ENCODE measurements at places on chromosomes 3 and 15. TPM values are rescaled to one million over a fixed set of nuclear protein-coding genes. Genes with fewer than 3 reads are reported as not detected.

GRCh38 chr15:33460166-33460805, 149.5 kb downstream of the RYR3 start:
- H3K36me3 ChIP-seq: no peaks in the 10 kb centered on the region
- H3K4me1 ChIP-seq: no peaks in the 10 kb centered on the region
- no peak overlapping the region for H3K27ac ChIP-seq
- DNase-seq: no peak

DNA sequence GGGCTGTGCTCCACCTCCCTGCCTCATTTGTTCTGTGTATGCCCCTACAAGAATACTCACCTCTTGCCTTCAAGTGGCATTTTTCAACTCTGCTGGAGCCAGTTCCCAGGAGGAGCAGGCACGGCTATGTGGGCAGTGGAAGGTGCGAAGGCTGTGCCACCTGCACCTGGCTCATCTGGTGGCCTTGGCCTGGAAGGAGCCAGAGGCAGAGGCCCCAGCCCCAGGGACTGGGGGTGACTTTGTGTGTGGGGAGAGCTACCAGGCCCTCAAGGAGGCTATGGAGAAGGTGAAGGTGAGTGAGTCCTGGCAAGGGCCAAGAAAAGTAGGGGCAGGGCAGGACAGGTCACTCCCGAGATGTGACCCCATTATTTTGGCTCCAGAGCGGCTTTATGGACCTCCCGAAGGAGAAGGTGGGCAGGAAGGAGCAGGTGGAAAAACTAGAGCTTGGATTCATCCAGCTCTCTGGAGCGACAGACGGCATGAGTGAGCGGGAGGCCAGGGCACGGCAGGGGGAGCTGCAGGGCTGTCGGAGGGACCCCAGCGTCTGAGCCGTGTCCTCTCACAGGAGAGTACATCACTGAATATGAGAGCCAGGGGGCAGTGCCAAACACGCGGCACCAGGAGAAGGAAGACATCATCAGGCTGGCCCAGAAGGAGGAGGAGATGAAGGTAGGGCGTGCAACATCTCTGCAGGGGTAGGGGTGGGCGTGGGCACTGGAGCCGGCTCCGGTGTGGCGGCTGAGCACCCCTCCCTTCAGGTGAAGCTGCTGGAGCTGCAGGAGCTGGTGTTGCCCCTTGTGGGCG, 57.3 kb upstream of the UBE2Q2 start:
- no peaks in the 10 kb centered on the region for H3K27me3 ChIP-seq
- no peaks in the 10 kb centered on the region for H3K36me3 ChIP-seq
- no peak for DNase-seq
- no peak overlapping the region for H3K4me3 ChIP-seq
- H3K27ac ChIP-seq: no peak overlapping the region

SLC12A1 gene
- 0.81 TPM for total RNA-seq

SPINK8 gene
- not detected for total RNA-seq

DNA sequence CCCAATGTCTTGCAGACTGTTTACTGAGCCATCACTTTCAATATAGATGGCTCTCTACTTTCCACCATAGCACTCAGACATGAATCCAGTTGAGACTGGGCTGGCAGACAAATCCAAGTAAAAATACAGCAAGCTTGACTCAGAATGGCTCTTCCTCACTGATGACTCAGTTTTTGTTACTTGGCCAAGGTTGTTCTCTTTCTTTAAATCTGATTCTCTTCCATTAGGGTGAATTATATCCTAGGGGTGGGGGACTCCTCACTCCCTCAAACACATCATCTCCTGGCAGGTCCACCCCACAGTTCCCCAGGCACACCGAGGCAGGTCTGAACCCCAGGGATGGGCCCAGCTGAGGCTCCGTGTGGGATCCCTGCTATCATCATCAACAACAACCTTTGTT, 157.9 kb downstream of the MEX3B start:
- H3K27ac ChIP-seq: no peak overlapping the region
- no peak overlapping the region for H3K4me3 ChIP-seq
- DNase-seq: no peak
- no peaks in the 10 kb centered on the region for H3K27me3 ChIP-seq

- H3K27ac ChIP-seq: no peak overlapping the region
- no peak overlapping the region for H3K4me3 ChIP-seq
- no peaks in the 10 kb centered on the region for H3K36me3 ChIP-seq
- no peaks in the 10 kb centered on the region for H3K4me1 ChIP-seq
Observed at GRCh38 chr3:194308601-194309449, 42.3 kb downstream of the CPN2 start.

DNA sequence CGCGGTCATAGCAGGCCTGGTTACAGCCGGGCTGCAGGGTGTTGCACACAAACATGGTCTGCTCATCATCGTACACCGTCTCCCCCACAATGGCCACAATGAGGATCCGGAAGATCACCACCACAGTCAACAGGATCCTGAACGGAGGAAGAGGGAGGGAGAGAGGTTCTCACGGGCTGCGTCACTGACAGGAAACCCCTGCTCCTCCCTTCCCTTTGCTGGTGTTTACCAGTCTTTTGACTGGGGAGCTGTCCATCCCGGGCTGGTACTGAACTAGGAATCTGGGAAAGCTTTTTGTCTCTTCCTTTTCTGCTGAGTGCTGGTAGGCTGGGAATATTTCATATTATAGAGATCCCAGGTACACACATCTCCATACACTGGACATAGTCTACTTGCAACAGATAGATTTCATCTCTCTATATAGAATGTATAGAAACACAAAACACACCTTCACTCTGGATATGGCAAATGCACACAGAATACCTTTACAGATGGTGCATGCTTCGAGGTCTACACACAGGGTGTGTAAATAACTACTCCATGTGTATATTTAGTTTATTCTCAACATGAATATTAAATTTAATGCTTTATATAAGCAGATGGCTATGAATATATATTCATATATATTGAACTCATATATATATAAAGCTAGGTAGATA, 1.4 kb downstream of the GJD2 start:
- no peaks in the 10 kb centered on the region for H3K4me1 ChIP-seq
- no peaks in the 10 kb centered on the region for H3K27me3 ChIP-seq
- H3K4me3 ChIP-seq: no peak overlapping the region
- no peak overlapping the region for H3K27ac ChIP-seq
- no peaks in the 10 kb centered on the region for H3K36me3 ChIP-seq
- DNase-seq: peak; percentile 52

- no peak for DNase-seq
- H3K4me3 ChIP-seq: no peak overlapping the region
- no peaks in the 10 kb centered on the region for H3K27me3 ChIP-seq
- H3K36me3 ChIP-seq: no peaks in the 10 kb centered on the region
- no peak overlapping the region for H3K27ac ChIP-seq
Observed at GRCh38 chr3:148439254-148439822, 258.4 kb upstream of the AGTR1 start.

EAF1 gene
- total RNA-seq: 19.4 TPM

All from aorta (tissue), 5 donors.